ENCODE measurements at places on chromosomes 7 and 10.

GRCh38 chr10:63681993-63682697, 160.9 kb downstream of the REEP3 start:
- DNase-seq: no peak

DNA sequence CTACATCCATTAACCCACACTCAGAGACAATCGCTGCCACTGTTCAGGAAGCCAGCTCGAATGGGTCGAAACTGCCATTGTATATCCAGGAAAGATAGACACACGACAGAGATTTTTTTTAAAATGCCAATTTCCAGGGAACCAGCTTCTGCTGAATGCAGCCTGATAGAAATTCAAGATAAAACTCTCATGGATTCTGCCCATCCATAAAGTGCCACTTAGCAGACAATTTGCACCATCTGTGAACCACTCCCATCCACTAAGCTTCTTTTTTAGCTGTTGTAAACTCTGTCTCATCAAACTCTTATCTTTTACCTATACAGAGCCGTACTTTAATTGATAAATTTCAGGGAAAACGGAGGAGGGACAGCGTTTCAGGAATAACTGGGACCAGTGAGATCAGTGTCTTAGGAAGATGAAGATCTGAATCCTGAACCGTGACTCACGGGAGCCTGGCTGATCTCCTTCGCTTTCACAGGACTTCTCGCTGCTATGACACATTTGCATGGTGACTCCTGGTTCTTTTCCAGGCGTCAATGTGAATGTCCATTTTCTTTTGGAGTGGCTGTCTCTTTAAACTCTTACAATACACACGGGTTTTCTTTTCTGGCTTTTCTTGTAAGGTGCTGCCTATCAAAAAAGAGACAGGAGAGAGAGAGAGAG, 103.4 kb downstream of the FAM204A start:
- DNase-seq: no peak

DNA sequence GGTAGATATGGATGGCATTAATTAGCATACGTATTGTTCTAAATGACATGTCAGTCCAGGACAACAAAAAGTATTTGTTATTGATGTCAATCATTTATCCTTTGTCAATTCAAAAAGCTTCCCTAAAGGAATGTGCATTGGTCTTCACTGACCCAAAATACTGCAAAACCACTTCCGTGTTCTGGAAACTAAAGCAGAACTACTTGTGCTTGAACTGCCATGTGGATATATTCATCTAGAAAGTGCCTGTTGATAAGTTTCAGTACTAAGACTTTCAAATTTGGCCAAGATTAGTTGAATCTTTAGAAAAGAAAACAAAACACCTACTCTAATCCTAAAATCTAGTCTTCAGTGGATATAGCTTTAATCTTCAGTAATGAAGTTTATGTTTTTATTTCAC, 242.1 kb upstream of the PPP1R3A start:
- no peak for DNase-seq

- DNase-seq: no peak
Observed at GRCh38 chr10:116960066-116960776, 44.8 kb downstream of the SHTN1 start.

GRCh38 chr10:30092151-30092790, 32.9 kb upstream of the JCAD start:
- no peak for DNase-seq

DNA sequence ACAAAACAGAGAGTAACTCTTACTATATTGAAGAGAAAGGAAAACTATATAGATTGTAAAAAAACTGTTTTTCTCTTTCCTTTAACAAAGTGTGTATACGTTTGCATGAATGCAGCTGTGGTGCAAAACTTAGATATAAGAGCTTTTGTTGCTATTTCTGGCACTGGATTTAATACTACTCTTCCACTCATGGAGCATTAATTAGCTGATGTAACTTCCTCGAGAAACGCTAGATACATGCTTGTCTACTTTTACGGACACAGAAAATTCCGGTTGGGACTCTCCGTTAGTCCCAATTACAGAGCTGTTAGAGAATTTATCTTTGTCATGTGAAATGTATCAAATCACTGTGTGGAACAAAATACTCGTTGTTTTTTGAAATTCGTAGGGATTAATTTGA, 135.5 kb downstream of the ZNF22 start:
- no peak for DNase-seq

- DNase-seq: no peak
Observed at GRCh38 chr10:17731331-17732020, 20.5 kb upstream of the TMEM236 start.

DNA sequence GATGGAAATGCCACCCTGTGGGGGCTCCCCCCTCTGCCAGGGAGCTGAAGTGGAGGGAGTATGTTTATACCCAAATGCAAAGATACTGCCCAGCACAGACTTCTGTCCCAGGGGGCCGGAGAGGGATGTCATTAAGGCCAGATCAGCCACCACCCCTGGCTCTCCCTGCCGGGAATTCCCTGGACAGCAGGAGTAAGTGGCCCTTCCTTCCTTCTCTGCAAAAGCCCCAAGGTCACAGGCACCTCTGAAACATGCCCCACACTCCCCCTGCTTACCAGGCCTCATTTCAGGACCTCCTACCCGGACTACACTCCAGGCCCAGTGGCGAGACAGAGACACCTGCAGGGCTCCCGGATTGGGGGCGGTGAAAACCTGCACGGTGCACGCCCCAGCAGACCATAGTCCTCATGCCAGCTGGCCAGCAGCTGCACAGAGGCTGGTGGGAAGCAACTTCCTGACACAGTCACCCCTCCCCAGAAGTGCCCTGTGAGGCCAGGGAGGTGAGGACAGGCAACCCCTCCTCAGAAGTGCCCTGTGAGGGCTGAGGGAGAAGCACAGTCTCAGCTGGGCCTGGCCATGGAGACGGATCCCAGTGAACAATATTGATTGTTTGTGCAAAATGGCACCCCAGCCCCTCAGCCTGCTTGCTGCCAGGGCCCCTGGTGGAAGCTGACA, 33.0 kb upstream of the RET start:
- no peak for DNase-seq

- DNase-seq: no peak
Observed at GRCh38 chr7:25398418-25398817, 170.1 kb upstream of the NPVF start.

GRCh38 chr7:158726277-158726807, 21.7 kb upstream of the NCAPG2 start:
- no peak for DNase-seq

DNA sequence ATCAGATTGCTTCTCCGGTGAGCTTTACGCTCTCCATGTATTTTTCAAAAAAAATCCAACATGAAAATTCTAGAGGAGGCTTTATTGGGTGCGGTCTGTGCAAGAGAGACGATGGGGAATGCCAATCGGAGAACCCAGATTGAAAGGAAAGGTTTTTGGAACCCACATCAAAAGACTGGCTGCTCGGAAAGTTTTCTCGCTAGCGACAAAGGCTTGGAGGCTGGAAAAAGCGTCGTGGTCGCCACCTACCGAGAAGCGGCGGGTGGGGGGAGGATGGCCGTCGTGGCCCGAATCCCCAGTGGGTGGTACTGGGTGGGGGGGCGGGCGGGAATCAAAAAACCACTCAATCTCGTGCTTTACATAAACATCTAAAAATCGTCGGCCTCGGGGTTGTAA, 1.1 kb upstream of the GTF2I start:
- peak; percentile 15 for DNase-seq

DNA sequence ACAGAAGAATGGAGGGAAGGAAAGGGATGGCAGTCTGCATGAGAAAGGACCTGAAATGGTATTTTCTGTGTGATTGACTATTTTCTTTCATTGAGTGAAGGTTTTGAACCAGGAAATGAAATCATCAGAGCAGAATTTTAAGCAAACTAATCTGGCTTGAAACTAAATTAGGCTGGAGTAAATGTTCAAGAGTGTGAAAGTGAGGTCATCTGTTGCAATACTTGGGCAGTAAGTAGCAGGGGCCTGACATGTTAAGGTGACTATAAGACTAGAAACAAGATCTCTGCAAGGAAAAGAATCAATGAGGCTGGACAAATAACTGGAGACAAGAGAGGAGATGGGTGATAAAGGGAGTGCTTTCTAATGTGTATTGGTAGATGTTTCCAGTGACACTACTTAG, 205.2 kb downstream of the NSUN6 start:
- no peak for DNase-seq

DNA sequence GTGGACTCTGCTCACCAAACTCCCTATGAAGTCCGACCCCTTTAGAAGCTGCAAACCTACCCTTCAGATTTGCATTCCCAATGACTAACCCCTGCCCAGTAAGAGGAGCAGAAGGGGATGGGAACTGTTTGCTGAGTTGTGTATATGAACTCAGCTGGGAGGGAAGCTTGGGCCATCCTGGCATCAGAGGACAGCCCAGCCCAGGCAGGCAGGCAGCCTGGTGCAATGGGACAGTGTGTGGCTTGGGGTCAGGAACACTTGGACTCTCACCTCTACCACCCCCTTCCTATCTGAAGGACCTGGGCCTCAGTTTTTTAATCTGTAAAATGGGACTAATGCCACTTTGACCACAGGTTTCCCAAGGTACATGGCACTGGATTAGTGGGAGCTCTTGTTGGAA, 147.4 kb upstream of the GPR26 start:
- no peak for DNase-seq

DNA sequence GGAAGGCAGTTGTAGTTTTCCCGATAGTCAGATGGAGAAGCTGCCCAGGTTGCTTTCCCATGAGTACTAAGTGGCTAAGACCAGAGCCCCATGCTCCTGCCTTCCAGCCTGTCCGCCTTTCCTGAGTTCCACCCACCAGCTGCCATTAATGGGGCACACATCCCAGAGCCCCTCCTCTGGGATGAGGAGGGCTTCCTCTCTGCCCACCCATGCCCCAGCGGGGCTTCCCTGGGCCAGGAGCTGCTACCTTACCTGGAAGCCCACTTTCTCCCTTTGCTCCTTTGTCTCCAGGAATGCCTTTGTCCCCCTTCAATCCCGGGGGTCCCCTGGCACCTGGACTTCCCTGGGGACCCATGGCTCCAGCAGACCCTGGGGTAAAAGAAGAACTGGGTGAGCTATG, 7.8 kb downstream of the SFTPD start:
- no peak for DNase-seq
